ENCODE measurements at places on chromosomes 13 and 19.

- DNase-seq: no peak
Observed at GRCh38 chr19:6229216-6229913, 50.4 kb downstream of the MLLT1 start.

- no peak for DNase-seq
Observed at GRCh38 chr19:23384858-23385257, 10.4 kb downstream of the ZNF91 start.

DNA sequence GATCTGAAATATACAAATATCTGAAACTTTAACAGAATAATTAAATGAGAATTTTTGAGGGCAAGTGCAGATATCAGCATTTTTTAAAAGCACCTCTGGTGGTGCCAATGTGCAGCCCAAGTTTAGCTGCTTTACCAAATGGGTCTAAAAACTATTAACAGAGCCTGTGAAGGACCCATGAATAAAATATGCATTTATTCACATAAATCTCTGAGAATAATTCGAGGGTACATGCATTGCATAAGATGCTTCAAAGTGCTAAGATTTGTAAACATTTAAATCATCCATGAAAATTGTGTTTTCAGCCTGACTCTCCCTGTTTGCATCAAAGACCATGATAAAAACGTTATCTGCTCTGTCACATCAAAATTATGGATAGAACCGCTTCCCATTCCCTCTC is 47.1 kb upstream of the TNFSF11 start:
- DNase-seq: no peak

GRCh38 chr13:113548171-113548641 is 36.3 kb upstream of the TFDP1 start:
- DNase-seq: no peak

GRCh38 chr19:32870981-32871451 is 1.4 kb upstream of the SLC7A9 start:
- DNase-seq: no peak

DNA sequence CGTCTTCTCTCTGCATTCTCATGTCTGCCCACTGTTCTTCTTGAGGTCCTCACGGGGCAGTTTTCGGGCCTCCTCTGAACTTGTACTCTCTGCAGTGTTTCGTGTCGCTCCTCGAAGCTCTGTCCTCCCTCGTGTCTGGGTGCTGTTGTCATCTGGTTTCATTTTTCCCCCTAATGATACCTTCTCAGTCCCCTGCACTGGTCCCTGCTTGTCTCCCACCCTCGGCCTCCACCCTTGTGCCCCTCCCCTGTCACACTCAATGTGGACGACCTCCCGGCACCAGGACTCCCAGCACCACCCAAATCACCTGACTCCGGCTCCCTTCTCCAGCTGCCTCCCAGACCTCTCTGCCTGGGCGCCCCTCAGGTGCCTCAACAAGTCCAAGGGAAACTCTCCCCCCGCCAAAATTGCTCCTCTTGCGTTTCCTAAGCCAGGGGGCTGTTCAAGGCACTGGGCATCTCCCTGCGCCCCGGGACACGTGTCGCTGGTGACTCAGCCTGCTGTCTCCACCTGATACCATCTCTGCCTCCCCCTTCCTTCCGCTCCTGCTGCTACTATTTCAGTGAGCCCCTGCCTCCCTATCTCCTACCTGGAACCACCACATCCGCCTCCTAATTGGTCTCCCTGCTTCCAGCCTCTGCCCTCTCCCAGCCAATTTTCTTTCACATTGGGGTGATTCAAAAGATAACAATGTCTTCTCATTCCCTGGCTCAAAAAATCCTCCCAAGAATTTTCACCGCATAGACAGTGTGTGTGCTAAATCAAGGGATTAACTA is 49.5 kb downstream of the RFX2 start:
- DNase-seq: peak; percentile 46

- no peak for DNase-seq
Observed at GRCh38 chr19:13301627-13302334, 151.6 kb downstream of the IER2 start.

DNA sequence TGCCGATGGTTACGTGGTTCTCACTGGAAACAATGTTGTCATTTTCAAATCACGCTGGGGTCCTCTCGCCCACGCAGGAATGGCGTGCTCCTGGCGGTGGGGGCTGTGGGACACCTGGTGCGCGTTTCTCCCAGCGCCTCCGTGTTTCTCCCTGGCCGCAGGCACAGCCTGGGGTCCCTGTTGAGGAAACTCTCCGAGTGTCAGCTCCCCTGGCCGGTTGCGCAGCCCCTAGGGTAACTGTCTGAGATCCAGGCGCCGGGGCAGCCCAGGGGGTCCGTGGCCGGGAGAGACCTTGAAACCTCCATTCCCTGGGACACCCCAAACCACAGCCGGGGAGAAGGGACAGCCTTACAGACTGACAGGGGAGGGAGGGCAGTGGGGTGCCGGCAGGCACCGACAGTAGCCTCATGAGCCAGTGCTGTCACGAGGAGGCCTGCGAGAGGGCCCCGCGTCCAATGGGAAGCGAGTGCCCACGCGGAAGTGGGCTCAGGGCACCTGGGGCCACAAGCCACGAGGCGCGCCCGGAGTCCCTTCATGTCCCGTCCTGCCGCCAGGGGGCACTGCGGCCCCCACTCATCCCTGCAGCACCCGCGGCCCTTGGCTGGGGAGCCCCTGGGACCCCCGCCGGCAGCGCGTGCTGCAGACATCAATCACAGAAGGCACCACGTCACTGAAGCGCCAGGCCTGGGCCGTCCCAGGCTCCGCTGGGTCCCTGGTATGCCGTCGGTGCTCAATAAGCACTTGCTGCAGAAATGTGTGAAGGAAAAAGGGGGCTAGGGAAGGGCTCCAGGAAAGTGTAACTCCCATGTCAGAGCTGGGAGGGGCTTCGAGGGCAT is 9.5 kb downstream of the ADAMTSL5 start:
- DNase-seq: peak; percentile 65

GRCh38 chr19:10043286-10043927 is 30.1 kb downstream of the RDH8 start:
- no peak for DNase-seq

- DNase-seq: no peak
Observed at GRCh38 chr19:15112385-15112784, 5.2 kb downstream of the SYDE1 start.

DNA sequence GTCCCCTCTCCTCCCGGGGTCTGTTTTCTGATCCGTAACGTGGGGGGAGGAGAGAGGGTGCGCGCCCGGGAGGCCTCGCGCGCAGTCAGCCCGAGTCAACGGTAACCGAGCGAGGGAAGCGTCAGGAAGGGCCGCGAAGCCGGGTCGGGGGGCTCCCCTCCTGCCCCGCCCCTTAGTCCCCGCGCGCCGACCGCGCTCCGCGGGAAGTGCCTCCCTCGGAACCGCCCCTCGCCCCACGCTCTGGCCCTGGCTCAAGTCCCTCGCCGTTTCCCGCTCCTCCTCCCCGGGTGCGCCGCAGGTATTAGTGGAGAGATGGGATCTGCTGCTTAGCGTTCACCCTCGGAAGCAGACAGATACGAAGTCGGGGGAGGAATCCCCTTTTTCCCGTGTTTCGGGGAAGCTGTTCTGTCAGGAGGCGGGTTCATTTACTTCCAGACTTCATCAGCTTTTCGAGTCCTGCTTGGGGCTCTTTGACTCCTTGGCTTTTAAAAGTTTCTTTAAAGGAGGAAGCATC is 770 bp downstream of the HNRNPM start:
- peak; percentile 39 for DNase-seq

DNA sequence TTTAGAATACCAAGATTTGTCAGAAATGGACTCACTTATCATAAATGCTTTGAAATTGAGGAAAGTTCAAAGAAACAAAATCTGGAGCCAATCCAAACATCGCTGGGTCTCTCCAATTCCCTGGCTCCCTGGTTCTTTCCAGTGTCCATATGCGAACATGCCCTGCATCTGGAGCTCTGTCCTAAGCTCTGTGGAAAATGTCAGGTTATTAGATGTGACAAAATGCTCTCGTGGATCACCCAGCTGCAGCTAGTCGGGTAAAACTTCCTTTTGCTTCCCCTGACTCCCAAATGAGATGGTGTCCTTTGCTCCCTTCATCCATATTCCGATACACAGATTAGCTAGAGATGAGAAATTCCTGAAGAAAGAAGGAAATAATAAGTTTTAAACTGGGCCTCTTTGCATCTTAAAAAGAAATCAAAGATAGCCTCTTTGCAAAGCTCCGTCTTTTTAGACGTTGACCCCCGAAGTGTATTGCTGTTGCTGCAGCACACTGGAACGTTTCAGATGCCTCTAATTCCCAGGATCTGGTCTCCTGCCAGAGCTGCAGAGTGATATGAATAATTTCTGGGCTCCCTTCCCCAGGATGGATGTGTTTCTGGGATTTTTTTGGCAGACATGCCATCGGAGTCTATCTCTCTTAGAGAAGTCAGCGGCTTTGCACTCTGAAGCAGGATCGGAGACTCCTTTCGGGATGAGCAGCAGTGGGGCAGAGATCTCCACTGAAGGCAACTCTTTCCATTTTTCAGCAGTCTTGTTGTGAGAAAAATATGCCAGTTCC is 102.9 kb downstream of the TEX26 start:
- DNase-seq: no peak

DNA sequence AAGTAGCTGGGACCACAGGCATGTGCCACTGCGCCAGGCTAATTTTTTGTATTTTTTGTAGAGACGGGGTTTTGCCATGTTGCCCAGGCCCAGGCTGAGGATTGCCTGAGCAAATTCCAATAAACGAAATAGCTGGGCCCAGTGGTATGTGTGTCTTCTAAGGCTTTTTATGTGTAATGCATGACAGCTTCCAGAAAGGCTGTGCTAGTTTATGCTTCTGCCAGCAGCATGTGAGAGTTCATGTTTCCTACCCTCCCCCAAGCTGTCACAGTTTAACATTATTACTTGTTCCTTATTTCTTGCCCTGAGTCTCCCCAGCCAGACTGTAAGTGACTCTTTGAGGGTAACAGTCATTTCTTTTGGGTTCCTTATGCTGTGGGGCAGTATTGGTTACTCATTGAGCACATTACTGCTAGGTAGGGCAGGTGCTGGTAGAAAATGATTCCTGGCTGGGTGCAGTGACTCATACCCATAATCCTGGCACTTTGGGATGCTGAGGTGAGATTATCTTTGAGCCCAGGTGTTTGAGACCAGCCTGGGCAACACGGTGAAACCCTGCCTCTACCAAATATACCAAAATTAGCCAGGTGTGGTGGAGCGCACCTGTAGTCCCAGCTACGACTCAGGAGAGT is 13.6 kb downstream of the GPATCH1 start:
- no peak for DNase-seq

GRCh38 chr13:24982333-24982999 is 113.5 kb upstream of the PABPC3 start:
- no peak for DNase-seq

GRCh38 chr19:37519890-37520289 is 13.2 kb downstream of the ZNF793 start:
- DNase-seq: no peak

DNA sequence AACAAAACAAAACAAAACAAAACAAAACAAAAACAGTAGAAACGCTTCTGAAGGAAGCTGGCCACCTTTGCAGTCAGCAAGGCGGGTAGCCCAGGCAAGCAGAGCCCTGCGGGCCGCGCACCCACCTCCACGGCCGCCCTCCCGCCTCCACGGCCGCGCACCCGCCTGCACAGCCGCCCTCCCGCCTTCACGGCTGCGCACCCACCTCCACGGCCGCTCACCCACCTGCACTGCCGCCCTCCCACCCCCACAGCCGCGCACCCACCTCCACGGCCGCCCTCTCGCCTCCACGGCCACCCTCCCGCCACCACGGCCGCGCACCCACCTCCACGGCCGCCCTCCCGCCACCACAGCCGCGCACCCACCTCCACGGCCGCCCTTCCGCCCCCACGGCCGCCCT is 9.0 kb upstream of the TIMM13 start:
- DNase-seq: no peak

DNA sequence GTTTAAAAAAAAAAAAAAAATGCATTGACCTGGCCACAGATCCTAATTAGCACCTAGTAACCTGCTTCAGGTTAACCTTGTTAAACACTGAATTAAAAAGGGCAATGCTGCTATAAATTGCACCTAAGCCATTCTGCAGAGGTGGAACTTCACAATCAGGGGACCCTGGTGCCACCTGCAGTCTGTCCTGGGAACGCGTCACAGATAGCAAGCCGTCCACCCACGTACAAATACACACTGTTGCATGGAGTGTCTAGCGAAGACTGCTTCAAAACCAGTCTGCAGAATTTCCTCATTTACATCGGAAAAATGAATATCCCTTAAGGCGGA is 169.3 kb downstream of the COL4A1 start:
- DNase-seq: peak; percentile 9

- DNase-seq: no peak
Observed at GRCh38 chr13:55090612-55091011, 2050.1 kb upstream of the PRR20A start.

DNA sequence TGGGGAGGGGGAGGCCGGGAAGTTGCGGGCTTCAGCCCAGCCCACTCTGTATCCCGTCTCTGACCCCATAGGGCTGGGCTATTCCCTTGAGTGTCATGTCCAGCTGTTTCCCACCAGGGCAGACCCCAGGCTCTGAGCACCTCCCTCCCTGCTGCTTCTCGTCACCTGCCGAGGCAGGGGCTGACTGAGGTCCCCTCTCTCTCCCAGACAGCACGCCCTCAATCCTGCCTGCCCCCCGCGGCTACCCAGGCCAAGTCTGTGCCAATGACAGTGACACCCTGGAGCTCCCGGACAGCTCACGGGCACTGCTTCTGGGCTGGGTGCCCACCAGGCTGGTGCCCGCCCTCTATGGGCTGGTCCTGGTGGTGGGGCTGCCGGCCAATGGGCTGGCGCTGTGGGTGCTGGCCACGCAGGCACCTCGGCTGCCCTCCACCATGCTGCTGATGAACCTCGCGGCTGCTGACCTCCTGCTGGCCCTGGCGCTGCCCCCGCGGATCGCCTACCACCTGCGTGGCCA is 625 bp downstream of the F2RL3 start:
- DNase-seq: no peak

DNA sequence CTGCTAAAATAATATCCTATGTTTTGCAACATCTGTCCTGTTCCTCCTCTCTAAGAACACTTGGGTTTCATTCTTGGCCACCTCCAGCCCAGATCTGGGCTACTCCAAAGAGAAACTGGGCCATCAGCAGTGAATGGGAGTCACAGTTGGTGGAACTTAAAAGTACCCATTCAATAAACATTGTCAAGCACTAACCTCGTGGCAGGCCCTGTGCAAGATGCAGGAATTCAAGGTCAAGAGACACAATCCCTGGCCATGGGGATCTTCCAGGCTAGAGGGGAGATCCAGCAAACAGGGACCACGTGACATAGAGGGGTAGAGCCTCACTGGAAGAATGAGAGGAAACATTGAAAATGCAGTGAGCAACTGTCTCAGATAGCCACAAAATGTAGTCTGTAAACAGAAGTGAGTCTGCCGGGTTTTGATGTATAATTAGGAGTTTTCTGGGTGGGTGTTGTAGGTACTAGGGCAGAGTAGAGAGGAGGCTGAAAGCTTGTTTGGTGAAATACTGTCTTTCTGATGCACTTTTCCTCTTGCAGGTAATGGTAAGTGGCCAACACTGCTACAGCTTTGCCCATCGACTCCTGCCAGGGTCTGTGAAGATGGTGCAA is 14.8 kb upstream of the EID2 start:
- no peak for DNase-seq

- DNase-seq: no peak
Observed at GRCh38 chr13:36124236-36124822, 6.9 kb downstream of the DCLK1 start.

GRCh38 chr19:1409204-1410005 is 2.0 kb downstream of the DAZAP1 start:
- DNase-seq: no peak

- no peak for DNase-seq
Observed at GRCh38 chr13:40580566-40581276, 85.7 kb downstream of the FOXO1 start.
